ENCODE measurements at places on chromosomes 2 and 18.

DNA sequence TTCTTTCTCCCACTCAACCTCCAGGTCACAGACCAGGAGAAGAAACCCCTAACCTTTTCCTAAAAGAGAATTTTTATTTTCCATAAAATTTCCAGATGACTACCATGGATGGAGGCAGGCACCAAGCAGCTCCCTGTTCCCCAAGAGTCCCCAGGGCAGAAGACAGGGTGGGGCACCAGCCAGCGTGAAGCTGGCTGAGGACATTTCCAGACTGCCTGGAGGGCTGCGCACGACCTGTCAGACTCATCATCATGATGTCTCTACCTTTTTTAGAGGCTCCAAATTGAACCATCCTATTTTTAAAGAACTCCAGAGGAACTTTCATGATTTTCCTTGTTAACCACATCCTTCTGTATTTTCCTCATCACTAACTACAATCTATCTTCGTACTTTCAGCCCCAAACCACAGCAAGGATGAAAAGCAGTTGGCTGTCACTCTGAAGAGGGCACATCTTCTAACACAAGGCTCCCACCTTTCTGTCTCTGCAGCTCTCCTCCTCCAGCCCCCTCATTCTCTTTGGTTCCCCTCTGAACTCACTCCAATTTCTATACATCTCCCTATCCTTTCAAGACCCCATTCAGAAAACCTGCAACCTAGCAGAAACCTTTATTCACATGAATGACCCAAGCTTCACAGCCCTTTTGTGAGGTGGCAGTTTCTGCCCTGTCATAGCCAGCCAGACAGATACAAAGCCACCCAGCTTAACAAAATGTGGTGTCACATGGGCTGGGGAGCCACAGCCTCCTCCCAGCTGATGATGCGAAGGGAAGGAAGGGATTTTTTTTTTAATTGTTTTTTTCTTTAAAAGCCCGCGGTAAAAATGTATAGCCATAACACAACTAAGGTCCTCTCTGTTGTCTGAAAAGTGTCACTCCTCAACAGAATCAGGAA, 11.1 kb downstream of the AMMECR1L start:
- no peaks in the 10 kb centered on the region for H3K27me3 ChIP-seq
- DNase-seq, result no peak
- H3K27ac ChIP-seq, result no peak overlapping the region

- no peaks in the 10 kb centered on the region for H3K27me3 ChIP-seq
- H3K27ac ChIP-seq, result peak overlapping the region; percentile 68
- DNase-seq, result peak; percentile 49
- H3K36me3 ChIP-seq, result no peaks in the 10 kb centered on the region
Observed at GRCh38 chr18:9658087-9658641, 43.8 kb upstream of the PPP4R1 start.

- H3K36me3 ChIP-seq, result peaks cover 36% of the 10 kb centered on the region
- H3K4me3 ChIP-seq, result no peak overlapping the region
- no peak overlapping the region for H3K27ac ChIP-seq
- H3K27me3 ChIP-seq, result no peaks in the 10 kb centered on the region
- no peak for DNase-seq
- H3K4me1 ChIP-seq, result peaks cover 16% of the 10 kb centered on the region
Observed at GRCh38 chr2:169746240-169746639, 12.6 kb downstream of the KLHL23 start.

DNA sequence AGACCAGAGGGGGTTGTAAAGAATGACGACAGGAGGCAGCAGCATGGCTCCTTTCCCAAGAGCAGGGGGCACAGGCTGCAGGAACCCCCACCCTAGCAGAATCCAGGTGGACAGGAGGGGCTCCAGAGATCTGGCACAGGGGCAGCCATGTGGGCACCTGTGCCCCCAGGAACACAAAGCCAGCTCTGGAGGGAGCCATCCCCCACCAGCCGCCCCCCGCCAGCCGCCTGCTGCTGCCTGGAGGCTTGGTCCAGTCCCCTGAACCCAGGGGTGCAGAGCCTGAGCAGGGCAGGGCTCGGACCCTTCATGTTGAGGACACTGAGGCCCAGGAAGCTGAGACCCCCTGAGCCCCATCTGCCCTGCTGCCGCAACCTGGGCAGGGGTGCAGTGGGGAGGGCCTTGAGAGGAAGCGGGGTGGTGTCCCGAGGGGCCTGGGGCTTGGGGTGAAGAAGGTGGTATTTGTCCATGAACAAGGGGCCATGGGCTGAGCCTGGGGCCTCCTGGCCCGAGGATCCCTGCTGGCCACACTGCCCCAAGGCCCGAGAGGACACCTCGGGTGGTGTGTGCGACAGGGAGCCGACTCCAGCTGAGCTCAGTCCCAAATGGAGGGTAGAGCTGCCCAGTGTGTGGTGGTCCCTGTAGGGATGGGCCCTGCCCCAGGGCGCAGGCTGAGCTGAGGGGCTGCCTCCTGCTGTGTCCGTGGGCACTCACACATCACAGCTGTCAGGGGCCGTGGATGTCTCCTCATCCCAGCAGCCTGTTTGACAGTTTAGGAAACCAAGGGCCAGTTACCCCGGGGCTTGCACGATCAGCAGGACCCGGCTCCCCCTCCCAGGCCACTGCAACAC, 39.8 kb upstream of the SNED1 start:
- H3K27ac ChIP-seq, result no peak overlapping the region
- H3K4me3 ChIP-seq, result no peak overlapping the region
- no peak for DNase-seq
- H3K27me3 ChIP-seq, result peaks cover 43% of the 10 kb centered on the region

DNA sequence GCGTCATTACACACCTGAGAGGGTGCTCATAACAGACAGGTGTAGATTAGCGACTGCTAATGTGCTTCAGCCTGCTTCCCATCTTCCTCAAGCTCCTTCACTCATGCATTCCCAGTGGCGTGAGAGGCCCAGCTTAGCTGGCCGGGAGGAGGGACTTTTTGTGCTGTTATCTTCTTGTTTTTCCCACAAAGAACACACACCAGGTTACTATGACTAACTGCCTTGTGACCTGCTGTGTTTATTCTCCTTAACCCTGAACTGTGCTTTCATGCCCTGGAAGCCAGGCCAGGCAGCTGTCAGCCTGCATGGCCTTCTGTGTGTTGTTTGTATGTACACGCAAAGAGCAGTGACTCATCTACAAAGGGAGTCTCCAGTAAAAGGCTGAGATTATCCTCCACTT, 143.8 kb downstream of the PIEZO2 start:
- no peaks in the 10 kb centered on the region for H3K27me3 ChIP-seq
- peak; percentile 63 for DNase-seq
- H3K36me3 ChIP-seq, result peaks cover 5% of the 10 kb centered on the region
- peaks cover 30% of the 10 kb centered on the region for H3K4me1 ChIP-seq
- peak overlapping the region; percentile 87 for H3K27ac ChIP-seq

GRCh38 chr2:194826241-194826640, 830.8 kb upstream of the SLC39A10 start:
- no peak for DNase-seq
- no peak overlapping the region for H3K4me3 ChIP-seq
- no peaks in the 10 kb centered on the region for H3K27me3 ChIP-seq
- no peaks in the 10 kb centered on the region for H3K36me3 ChIP-seq

DNA sequence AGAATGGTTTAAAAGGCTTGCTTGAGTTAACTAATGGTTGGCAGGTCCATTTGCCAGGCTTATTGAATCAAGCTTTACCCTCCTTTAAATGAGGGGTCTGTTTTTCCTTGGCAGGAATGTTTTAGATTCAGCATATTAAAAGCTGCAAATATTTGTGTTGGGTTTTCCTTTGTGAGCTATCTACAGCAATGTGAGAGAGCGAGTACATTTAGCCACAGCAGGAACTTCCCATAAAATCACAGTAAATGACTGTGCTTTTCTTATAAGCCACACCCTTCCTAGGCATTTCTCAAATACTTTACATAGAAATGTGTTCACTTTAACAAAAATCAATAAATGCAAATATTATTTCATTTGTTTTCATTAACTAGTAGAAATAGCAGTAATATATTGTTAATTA, 23.9 kb downstream of the CALCRL start:
- H3K4me3 ChIP-seq, result no peak overlapping the region
- H3K4me1 ChIP-seq, result peaks cover 23% of the 10 kb centered on the region
- H3K27ac ChIP-seq, result peak overlapping the region; percentile 66
- no peaks in the 10 kb centered on the region for H3K36me3 ChIP-seq

DNA sequence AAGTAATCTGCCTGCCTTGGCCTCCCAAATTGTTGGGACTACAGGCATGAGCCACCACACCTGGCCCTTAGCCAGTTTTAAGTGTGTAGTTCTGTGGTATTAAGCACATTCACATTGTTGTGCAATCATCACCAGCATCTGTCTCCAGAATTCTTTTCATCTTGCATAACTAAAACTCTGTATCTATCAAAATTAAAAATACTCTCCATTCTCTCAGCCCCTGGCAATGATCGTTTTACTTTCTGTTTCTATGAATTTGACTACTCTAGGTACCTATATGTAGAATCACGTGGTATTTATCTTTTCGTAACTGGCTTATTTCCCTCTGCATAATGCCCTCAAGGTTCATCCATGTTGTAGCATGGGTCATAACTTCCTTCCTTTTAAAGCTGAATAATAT, 45.5 kb upstream of the CAVIN2 start:
- H3K36me3 ChIP-seq, result no peaks in the 10 kb centered on the region
- no peak for DNase-seq
- H3K4me1 ChIP-seq, result peaks cover 33% of the 10 kb centered on the region
- H3K27me3 ChIP-seq, result no peaks in the 10 kb centered on the region
- H3K27ac ChIP-seq, result no peak overlapping the region
- H3K4me3 ChIP-seq, result no peak overlapping the region

- H3K4me1 ChIP-seq, result peaks cover 74% of the 10 kb centered on the region
- DNase-seq, result no peak
- no peak overlapping the region for H3K4me3 ChIP-seq
- no peaks in the 10 kb centered on the region for H3K27me3 ChIP-seq
- no peaks in the 10 kb centered on the region for H3K36me3 ChIP-seq
Observed at GRCh38 chr18:28791101-28791500, 614.2 kb upstream of the CDH2 start.

- H3K27ac ChIP-seq, result no peak overlapping the region
- no peaks in the 10 kb centered on the region for H3K36me3 ChIP-seq
- H3K4me3 ChIP-seq, result no peak overlapping the region
Observed at GRCh38 chr2:7014174-7014640, 97.0 kb downstream of the RNF144A start.

DNA sequence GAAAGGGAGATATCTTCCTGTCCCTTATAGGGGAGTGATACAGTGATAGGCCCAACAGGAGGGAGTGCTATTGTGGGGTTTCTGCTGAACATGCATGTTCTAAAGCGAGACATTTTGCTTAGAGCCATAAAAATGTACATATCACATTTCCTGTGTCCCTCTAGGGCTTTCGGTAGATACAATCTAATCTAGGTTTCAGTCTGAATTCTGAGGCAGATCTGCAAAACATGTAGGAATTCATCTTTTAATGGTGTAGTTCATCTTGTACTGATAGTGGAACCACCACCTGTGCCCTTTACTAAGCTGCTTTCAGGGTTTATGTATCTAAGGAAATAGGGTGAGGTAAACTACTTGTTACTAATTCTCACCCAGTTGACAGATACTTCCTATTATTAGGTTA, 73.8 kb downstream of the SPTBN1 start:
- peak overlapping the region; percentile 68 for H3K27ac ChIP-seq
- H3K36me3 ChIP-seq, result peaks cover 38% of the 10 kb centered on the region
- no peak for DNase-seq
- H3K4me1 ChIP-seq, result peaks cover 78% of the 10 kb centered on the region

DNA sequence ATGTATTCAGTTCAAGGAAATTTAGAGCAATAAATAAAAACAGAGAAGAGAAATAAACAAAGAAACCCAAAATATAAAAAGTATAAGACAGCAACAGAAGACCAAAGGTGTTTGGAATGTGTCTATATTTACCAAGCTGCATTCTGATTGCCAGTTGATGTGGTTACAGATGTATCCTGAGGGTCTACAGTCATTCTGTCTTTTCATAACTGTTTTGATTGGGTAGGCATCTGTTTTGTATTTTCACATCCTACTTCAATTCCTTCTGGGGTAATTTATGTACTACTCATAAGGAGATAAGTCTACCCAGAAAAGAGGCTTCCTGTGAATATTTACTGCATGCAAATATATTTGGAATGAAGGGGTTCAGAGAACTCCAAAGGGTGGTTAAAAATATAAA, 596.8 kb upstream of the GCFC2 start:
- no peaks in the 10 kb centered on the region for H3K27me3 ChIP-seq
- no peak overlapping the region for H3K27ac ChIP-seq
- no peak overlapping the region for H3K4me3 ChIP-seq
- DNase-seq, result no peak
- H3K36me3 ChIP-seq, result no peaks in the 10 kb centered on the region

DNA sequence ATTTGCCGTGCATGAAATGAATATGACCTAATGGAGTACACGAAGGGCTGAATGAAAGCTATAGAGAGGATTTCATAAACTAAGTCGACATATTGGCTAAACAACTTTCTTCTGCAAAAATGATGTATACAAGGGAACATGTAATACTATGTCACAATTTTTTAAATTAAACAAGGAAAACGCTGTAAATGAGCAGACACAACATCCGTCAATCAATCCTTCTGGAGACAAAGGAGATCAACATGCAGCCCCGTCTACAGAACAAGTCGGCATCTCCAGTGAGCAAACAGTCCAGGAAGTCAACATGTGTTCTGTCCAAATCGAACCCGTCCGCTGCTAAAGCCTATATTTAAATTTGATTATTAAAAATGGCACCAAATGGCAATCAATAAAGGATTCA, 180.8 kb downstream of the TCF4 start:
- peaks cover 9% of the 10 kb centered on the region for H3K4me1 ChIP-seq
- H3K36me3 ChIP-seq, result peaks cover 4% of the 10 kb centered on the region
- H3K4me3 ChIP-seq, result no peak overlapping the region
- no peak for DNase-seq
- peaks cover 34% of the 10 kb centered on the region for H3K27me3 ChIP-seq
- H3K27ac ChIP-seq, result no peak overlapping the region

DNA sequence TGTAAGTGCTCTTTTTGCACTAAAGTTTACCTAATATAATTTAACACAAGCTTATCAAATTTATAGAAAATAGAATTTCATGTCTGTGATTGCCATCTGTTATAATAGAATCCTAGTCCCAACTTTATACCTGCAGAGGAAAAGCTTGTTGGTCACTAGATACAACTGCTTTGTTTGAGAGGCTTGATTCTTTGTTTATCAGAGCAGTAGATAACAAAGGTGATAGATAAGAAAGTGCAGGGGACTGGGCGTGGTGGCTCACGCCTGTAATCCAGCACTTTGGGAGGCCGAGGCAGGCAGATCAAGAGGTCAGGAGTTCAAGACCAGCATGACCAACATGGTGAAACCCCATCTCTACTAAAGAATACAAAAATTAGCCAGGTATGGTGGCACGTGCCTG, 528.0 kb downstream of the STK39 start:
- H3K4me1 ChIP-seq, result no peaks in the 10 kb centered on the region
- H3K27ac ChIP-seq, result no peak overlapping the region

DNA sequence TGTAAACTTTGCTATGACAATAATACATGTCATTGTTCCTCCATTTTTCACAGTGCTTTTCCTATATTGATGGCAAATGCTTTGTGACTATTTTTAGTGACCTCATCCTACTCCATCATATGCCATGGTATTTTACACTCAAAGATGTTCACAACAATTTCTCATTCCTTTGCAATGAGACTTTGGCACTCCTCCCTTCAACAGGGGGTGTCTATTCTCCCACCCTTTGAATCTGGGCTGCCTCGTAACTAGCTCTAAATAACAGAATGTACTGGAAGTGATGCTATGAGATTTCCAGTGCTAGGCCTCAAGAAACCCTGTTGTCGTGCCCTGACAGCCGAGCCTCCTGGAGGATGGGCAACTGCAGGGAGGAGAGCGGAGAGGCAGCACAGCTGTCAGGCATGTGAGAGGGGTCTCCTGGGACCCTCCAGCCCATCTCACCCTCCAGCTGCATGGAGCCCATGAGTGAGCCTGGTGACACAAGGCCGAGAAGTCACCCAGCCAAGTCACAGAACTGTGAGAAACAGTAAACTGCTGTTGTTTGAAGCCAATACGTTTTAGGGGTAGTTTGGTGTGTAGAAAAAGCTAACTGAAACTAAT, 103.1 kb upstream of the APCDD1 start:
- H3K4me3 ChIP-seq, result no peak overlapping the region
- H3K27ac ChIP-seq, result no peak overlapping the region
- no peaks in the 10 kb centered on the region for H3K4me1 ChIP-seq

Measured in Calu3 (cell line).